ENCODE measurements at places on chromosomes 6 and 20.

GRCh38 chr6:152977556-152977955 lies 5.3 kb downstream of the FBXO5 start:
- no peak for DNase-seq

- DNase-seq, result no peak
These were observed 78.3 kb downstream of the ZDHHC14 start for GRCh38 chr6:157459327-157459726.

GRCh38 chr20:36179170-36179945 lies 24.8 kb downstream of the EPB41L1 start:
- no peak for DNase-seq

DNA sequence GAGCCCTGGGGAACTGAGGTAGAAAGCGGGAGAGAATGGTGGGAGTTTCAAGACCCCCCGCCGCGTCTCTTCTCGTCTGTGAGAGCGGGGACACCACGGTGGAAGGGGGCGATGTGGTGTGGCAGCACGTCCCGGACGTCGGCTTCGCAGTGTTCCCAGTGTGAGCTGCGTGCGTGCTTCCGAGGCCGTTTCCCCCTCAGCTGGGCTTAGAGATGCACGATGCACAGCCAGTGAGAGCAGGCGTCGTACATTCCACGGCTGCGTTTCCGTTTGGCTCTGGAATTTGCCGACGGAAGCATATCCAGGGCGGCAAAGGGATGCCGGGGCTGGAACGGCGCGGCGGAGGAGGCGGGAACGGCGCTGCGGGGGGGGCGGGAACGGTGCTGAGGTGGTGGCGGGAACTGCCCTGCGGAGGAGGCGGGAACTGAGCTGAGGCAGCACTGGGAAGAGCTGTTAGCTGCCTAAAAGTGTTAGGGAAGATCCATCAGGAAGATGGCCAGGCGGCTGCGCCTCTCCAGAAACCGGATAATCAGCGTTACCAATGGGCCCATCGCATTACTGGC lies 37.7 kb downstream of the KIF25 start:
- peak; percentile 53 for DNase-seq

GRCh38 chr6:166453651-166454050 lies 70.9 kb upstream of the MPC1 start:
- DNase-seq, result no peak

DNA sequence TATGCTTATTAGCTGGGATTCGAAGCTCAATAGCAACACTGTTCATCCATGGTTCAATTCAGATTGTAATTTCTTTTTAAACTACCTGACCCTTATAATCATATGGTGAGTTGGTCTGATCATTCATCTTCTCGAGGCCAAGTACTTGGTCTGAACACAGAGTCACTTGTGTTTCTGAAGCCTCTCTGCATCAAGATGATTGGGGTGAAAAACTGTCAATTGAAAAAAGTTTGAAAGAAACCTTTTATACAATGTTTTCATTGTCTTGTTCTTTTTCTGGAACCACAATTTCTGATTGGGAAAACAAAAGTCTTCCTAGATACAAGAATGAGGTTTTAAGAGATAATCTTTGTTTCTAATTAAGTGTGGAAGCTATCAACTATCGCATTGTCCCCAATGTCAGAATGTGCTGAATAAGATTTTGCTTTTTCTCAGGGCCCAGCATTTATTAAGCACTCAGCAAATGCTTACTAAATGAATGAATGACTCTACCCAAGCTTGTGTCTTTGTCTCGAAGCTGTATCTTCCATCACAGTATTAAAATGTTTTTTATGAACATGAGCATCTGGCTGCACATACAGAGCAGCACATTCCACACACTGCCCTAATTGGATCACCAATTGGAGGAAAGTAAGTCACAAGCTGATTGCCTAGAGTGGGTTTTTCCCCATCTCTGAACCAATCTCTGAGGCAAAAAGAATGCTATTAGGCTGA lies 45.0 kb upstream of the MOXD1 start:
- DNase-seq, result no peak

- DNase-seq, result no peak
These were observed 269.3 kb downstream of the ZFAND3 start for GRCh38 chr6:38088829-38089228.

GRCh38 chr6:23620911-23621401 lies 505.1 kb upstream of the NRSN1 start:
- no peak for DNase-seq

- no peak for DNase-seq
These were observed 15.1 kb downstream of the PCK1 start for GRCh38 chr20:57576002-57576401.

Data from NCI-H524 (cell line).